Eye (tissue), 1 donor: ENCODE measurements at places on chromosomes 3 and 15.
A peak's percentile ranks its signal among the peaks of the same experiment; 100 is the strongest.

DNA sequence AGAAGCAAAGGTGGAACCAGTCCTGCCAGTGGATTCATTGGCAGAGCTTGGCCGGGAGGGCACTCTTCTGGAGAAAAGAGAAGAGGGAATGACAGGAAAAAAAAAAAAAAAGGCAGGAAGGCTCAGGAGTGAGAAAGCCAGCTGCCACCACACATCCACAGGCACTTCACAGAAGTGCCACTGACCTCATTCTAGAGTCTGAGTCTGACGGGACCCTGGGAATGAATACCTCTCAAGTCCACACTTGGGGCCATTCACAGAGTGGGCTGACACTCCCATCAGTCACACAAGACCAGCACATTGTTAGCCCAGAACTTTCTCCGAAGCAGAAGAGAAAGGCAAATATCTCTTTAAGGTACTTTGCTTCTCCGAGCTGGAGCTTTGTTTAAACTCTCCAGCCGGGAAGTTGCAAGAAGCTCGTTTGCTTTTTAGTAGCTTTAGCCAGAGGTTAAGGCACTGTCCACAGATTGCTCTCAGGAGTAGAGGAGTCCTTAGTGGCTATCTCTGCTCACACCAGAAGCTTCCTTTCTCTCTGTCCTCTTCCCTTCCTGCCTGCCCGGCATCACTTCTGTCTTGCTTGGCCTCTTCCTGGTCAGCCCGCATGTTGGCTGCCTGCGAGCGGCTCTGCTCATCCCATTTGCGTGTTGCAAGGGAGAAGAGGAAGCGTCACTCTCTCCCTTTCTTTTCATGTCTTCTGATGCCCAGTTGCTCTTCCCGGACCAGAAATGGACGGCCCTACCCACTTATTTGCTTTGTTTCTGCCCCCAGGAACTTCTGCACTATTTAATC, 53.8 kb downstream of the CMTM6 start:
- DNase-seq = peak; percentile 35

GRCh38 chr3:32401126-32401525, 9.5 kb downstream of the CMTM7 start:
- DNase-seq = no peak

DNA sequence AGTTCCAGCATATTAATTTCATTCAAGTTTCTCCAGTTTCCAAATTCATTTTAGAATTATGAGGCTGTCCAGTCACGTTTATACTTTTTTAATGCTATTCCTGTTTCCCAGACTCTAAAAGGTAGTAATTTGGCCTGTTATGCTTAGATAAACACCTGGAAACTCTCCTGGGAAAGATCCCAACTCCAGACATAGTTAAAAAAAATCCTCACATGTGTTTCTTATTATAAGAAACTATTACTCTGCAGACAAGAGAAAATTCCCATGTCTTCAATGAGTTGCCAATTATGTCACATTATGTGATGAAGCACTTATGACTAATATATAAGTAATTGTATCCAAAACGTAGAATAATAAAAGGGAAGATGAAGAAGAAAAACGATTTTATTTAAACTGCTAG, 137.1 kb upstream of the TMC3 start:
- no peak for DNase-seq

- DNase-seq = no peak
Measured at GRCh38 chr15:41416128-41416741, 660 bp upstream of the RTF1 start.

GRCh38 chr15:67076147-67076843, 10.9 kb downstream of the SMAD3 start:
- no peak for DNase-seq

DNA sequence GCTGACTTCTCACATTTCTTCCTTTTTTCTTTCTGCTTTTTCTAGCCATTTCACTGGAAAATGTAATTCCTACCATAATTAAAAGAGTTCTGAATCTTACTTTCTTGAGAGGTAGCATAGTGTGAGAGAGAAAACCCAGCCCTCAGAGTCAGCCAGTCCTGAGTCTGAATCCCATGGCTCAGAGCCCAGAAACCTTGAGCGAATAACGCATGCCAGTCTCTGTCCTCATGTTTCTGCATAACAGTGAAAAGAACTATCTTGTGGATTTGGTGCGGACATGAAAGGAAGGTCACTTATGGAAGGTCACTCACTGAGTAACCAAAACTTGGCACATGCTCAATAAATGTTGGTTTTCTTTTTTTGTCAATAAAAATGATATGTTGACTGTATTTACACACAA, 29.3 kb upstream of the SLCO3A1 start:
- DNase-seq = no peak

DNA sequence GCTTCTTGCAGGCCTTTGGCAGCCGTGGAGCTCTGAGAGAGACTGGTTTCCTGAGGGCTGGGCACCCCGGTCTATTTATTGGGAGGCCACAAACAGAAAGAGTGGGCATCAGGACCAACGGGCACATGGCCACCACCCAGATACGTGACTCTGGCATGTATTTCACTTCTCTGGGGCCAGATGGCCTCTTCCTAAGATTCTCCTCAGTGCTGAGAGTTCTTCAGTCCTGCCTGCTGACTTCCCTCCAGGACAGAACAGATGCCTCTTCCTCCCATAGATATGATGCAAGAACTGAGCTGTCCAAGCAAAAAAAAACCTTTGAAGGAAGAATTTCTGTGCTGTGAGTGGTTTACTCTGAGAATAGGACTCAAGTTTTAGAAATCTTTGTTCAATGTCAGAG, 107.7 kb downstream of the IGF2BP2 start:
- DNase-seq = no peak

DNA sequence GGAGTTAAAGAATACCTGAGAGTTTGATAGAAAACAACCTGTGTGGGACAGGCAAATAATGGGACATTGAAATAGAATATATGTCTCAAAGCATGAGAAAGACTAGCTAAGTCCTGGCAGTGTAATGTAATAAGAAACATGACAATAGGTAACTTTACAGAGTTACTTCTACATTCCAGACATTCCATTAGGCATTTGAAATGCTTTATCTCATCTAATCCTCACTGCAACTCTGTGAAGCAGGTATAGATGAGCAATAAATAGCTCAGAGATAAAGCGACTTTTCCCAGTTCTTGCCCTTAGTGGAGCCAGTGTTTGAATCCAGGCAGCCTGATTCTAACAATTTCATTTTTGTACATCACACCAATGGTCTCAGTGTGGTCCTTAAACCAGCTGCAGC, 76.8 kb downstream of the CPNE4 start:
- no peak for DNase-seq

GRCh38 chr3:138381950-138382715, 33.8 kb downstream of the MRAS start:
- no peak for DNase-seq

DNA sequence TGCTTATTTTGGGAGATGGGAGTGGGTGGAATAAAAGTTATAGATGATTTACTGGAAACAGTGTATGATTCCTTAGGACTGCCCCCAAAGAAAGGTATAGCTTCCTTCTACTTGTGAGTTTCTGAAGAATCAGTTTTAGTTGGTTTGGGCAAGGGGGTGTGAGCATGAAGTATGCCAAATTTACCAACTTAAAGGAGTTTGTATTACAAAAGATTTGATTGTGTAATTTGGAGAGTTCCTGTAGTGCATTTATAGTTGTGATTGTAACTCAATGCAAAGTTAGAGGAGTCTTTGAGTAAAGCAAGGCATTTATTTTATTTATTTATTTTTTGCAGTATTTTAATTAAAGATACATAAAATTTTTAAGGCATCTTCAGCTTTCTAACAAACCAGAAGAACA, 42.8 kb downstream of the TSC22D2 start:
- no peak for DNase-seq

- DNase-seq = peak; percentile 83
Measured at GRCh38 chr3:134640872-134641470, 9.9 kb downstream of the KY start.

DNA sequence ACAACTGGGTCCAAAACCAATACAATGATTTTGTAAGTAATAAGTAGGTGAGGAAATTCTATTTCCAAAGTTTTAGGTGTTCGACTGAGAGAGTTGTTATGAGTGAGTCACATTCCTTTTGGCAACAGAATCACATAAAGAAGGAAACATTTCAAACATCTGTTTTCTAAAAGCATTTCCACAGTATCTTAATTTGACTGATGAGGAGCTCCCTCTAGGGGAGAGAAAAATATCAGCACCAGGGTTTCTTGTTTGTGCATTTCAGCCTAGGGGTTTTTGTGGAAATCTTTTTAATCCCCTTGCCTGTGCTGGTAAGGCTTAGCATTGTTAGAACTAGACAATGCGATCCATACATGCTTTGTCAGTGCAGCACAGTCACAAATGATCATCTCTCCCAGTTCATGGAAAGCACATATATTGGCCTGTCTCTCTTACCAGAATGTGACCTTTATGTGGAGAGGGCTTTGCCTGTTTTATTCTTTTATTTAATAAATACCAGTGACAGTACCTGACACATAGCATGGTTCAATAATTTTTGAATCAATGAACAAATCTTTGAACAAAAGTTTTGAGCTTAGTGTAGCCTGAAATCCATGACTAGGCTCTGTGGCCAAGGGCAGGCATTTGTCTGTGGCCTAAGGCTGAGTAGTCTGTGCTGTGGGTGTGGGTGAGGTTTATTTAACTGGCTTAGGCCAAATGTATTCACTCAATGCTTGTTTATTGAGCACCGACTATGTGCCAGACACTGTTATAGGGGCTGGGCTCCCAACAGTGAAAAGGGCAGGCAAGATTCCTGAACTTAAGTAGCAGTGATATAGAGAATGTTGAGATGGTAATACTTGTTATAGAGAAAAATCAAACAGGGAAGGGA, 21.1 kb upstream of the IQCF6 start:
- DNase-seq = peak; percentile 90

DNA sequence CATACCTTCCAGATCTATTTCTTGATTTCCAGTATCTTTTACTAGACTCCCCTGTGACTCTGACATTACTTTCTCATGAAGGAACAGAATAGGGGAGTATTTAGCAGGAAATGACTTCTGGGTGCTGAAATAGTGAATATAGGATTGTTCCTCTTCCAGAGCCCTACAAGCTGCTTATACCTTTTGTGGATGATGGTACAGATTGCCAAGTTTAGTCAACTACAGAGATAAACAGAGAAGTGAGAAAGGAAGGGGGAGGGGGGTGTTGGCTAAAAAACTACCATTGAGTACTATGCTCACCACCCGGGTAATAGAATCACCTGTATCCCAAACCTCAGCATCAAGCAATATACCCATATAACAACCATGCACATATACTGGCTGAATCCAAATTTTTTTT, 298.3 kb upstream of the GPR149 start:
- DNase-seq = no peak

- peak; percentile 4 for DNase-seq
Measured at GRCh38 chr3:154904328-154904727, 175.8 kb upstream of the MME start.

DNA sequence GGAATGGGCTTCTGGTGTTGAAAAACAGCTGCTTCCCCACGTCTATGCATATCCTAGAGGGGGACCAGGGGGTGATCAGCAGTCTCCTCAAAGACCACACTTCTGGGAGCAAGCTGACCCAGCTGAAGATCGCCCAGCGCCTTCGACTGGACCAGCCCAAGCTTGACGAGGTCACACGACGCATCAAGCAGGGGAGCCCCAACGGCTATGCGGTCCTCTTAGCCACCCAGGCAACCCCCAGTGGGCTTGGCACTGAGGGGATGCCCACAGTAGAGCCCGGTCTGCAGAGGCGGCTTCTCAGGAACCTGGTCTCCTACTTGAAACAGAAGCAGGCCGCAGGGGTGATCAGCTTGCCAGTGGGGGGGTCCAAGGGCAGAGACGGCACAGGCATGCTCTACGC, 2.5 kb downstream of the RBM15B start:
- no peak for DNase-seq

- DNase-seq = peak; percentile 75
Measured at GRCh38 chr15:28952666-28953491, 67.1 kb downstream of the APBA2 start.

GRCh38 chr3:123218990-123219389, 17.2 kb downstream of the SEC22A start:
- DNase-seq = no peak

DNA sequence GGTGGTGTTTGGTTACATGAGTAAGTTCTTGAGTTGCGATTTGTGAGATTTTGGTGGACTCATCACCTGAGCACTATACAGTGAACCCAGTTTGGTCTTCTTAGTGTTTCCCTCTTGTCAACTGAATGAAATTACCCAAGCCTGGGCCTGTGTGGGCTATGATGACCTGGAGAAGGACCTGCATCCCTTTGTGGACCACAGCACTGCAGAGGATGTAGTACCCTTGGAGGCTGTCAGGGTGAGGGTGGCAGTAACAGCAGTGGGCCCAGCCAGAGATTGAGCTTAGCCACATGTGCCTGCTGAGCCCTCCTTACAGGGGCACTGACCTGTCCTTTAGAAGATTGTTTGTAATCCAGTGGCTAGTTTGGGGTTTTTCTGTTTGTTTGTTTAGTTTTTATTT, 250.1 kb upstream of the TRIM42 start:
- no peak for DNase-seq

GRCh38 chr3:15635121-15635661, 33.6 kb downstream of the BTD start:
- peak; percentile 80 for DNase-seq

- DNase-seq = peak; percentile 58
Measured at GRCh38 chr3:181757694-181758306, 46.1 kb downstream of the SOX2 start.

DNA sequence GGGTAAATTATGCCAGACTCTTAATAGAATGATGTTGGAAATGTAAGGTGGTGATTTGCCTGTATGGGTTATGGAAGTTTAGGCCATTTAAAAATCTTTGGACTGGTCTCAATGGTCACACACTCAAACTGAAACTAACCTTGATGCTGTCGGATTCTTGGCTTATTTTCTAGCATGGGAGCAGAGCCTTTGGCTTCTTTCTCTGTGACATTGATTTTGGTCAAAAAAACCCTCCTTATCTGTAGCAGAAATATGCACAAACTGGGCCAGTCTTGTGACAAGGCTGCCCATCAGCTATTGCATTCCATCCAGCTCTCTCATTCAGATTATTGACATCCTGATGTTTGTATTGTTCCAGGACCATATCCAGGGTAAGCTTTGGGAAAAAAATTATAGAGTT, 35.9 kb downstream of the ARPP21 start:
- DNase-seq = no peak

DNA sequence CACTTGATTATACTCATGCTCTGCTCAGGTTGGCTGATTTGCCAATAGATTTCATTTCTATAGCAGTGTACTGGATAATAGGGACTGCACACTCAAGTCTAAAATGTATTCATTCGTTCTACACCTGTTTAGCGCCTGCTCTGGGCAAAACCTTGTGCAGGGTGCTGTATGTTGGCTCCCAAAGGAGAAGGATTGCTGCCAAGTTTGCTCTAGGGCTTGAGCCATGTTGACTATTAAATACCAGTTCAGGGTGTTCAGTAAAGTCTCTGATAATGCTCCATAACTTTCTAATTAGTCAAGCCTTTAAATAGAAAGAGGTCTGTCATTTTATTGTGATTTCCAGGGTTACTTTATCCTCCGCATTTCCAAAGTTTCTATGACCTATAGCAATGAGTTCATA, 470.2 kb downstream of the MAGI1 start:
- no peak for DNase-seq

DNA sequence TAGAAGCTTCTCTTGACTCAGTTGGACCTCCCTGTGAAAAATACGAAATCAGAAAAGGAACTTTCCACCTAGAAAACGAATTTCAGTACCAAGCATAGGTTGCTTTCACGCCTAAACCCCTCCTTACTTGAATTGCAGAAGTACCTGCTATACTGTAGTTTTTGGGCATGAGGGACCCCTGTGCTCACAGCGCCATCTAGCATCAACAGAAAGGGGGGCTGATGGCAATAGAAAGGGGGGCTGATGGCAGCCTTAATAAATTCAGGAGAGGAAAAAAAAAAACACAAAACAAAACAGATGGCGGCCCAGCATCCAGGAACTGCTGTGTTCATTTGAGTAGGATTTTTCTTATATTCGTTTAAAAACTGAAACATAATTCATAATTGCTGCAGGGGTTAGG, 96.7 kb downstream of the NPAP1 start:
- no peak for DNase-seq
